ENCODE measurements at places on chromosomes 1 and 21.

GRCh38 chr1:1671365-1672119 is 12.7 kb upstream of the CDK11B start:
- no peak for DNase-seq

DNA sequence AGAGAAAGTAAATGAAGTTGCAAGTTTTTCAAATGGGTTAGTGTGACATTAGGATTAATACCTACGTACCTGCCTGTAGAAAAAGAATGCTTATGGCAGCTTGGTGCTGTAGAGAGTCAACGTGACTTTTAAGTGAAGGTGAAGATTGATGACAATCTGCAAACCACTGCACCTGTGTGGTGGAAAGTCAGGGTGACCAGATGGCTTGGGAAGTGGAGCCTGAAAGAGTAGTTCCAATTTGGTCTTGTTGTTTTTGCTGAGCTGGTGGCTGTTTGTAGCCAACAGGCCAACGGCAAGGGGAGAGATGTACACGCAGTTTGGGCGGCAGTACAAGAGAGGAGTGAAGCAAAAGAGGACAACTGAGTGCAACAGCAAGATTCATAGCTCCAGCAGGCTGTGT is 78.1 kb upstream of the JAK1 start:
- DNase-seq: no peak

- no peak for DNase-seq
Measured at GRCh38 chr1:86645851-86646250, 58.5 kb upstream of the SH3GLB1 start.

DNA sequence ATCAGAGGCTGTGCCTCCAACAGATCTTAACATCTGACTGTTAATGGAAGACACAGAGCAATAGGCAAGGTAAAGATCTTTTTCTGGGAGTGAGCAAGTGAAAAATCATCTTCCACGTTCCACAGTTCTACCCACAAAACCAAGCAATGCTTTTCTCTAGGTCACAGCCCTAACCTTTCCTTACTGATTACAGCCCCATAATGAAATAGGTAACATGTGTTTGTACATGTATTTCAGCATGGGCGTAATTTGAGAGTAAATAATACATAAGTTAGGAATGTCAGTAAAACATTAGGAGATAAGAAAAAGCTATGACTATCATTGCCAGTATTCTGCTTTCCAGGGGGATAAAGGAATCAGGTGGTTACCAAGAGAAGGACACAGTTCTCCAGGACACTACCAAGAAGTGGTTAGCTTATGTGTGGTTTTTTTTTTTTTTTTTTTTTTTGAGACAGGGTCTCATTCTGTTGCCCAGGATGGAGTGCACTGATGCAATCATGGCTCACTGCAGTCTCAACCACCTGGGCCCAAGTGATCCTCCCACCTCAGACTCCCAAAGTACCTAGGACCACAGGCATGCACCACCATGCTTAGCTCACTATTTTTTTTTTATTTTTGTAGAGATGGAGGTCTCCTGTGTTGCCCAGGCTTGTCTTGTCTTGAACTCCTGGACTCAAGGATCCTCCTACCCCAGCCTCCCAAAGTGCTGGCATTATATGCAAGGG is 72.0 kb downstream of the DAP3 start:
- no peak for DNase-seq

DNA sequence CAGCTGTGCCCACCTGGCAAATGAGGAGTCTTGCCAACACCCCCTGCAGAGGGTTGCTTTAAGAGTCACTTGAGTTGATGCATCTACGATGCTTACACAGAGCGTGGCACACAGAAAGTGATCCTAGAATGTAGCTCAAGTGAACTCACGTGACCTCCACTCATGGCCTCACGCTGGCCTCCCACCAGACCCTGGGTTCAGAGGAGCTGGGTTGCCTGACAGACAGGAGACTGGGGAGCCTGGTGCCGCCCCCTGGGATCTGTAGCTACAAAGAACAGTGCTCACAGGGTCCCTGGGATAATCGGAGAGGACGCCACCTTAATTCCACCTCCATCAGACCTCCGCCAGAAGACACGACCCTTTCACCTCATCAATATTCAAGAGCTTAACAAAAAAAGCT is 81.4 kb upstream of the CASZ1 start:
- DNase-seq: no peak

GRCh38 chr1:16174886-16175598 is 19.2 kb upstream of the EPHA2 start:
- no peak for DNase-seq

DNA sequence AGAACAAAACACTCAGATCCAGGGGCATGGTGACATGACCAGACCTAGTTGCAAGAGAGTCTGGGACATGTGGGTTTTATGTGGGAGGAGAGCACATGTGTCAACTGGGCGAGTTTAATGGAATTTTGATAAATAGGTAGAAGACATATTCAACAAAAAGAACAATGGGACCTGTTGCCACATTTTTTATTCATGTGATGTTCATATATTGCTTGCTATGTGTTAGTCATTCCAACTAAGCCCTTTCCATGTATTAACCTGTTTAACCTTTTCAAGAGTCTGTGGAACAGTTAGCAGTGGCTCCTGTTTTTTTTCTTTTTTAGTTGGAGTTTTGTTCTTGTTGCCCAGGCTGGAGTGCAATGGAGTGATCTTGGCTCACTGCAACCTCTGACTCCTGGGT is 30.1 kb upstream of the CSF3R start:
- DNase-seq: no peak

All from stimulated activated CD4-positive, alpha-beta T cell treated with anti-CD3 and anti-CD28 coated beads, TNF-alpha, amount 100 ng/mL, for 4 hours (primary cell).